ENCODE measurements at places on chromosomes 5 and 9.

- DNase-seq: no peak
These were observed 168.3 kb upstream of the RASA1 start for GRCh38 chr5:87099291-87099839.

GRCh38 chr5:136047858-136048257, 19.1 kb downstream of the TGFBI start:
- no peak for DNase-seq

DNA sequence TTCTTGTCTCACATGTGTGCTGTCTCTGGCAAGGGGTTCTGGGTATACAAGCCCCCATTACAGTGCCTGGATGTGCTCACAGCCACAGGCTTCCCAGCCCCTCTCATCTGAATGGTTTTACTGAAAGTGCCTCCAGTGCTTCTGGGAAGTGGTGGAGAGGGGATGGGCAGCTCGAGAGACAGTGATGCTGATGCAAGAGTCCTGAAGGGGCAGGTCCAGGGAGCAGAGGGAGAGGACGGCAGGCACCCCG, 93.5 kb downstream of the PHF2 start:
- no peak for DNase-seq

DNA sequence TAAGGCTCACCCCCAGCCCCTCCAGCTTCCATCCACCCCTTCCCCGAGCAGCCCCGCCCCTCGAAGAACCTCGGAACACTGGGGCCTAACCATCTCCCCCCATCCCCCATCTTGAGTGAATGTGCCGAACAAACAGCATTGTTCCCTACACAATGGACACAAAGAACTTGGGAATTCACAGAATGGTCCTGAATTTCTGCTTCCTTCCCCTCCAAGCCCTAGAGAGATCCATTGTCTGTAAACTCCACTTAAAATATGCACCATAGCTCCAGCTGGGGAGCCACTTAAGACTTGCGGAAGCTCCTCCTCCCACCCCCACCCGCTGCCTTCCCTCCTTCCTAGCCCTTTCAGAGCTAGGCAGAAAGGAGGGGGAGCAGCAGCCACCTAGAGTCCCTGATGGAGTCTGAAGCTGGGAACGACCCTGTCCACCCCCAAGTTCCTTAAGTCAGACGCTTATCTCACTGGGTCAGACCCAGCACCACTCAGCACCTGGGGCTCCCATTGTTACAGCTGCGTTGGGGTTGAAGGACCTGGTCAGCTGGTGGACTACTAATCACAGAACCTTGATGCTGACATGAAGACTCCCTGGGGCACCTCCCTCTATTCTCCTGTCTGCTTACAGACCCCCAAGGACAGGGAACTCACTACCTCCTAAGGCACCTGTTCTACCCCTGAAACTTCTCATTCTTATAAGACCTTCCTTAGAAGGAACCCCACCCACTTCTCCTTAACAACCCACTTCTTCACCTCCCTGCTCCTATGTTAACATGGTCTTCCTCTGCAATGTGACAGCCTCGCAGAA, 61.4 kb downstream of the PCDH1 start:
- DNase-seq: no peak

- no peak for DNase-seq
These were observed 1.7 kb downstream of the PPARGC1B start for GRCh38 chr5:149731617-149732323.

- no peak for DNase-seq
These were observed 7.3 kb downstream of the PRR7 start for GRCh38 chr5:177453852-177454396.

- DNase-seq: no peak
These were observed 113.8 kb upstream of the SPATA31D4 start for GRCh38 chr9:81814401-81814793.

- DNase-seq: no peak
These were observed 15.1 kb downstream of the ERMP1 start for GRCh38 chr9:5817862-5818261.

DNA sequence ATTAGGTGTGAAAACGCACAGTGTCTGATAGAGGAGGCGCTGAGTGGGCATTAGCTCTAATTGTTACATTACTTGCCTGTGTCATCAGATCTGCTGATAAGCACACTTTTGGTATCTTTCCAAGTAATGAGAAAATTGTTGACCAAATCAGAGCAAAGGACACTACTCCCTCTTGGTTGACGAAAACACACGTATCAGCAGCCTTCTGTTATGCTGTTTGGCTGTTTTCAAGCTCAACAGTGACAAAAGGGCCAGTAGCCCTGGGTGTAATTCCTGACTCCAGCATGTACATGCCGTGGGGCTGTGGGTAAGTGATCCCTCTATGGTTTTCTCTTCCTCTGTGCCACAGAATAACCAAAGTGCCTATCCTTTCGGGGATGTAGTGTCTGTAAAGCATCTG, 151.4 kb downstream of the AUH start:
- no peak for DNase-seq

- no peak for DNase-seq
These were observed 9.7 kb upstream of the SMIM32 start for GRCh38 chr5:136202469-136203205.

- DNase-seq: no peak
These were observed 105.6 kb upstream of the ANKH start for GRCh38 chr5:14977058-14977685.

DNA sequence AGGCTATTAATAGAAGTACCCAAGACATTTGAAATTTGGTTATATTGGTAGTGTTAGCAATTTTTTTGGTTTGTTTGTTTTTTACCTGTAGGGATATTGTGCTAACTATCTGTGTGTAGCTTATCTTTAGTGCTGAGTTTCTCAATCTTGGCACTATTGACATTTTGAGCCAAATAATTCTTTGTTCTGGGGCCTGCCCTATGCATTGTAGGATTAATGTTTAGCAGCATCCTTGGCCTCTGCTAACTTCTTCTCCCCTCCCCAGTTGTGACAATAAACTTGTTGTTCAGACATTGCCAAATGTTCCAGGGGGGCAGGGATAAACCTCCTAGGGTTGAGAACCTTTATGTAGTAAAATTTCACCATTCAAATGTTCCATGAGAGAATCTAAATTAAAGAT, 4.0 kb downstream of the FBXO4 start:
- no peak for DNase-seq

DNA sequence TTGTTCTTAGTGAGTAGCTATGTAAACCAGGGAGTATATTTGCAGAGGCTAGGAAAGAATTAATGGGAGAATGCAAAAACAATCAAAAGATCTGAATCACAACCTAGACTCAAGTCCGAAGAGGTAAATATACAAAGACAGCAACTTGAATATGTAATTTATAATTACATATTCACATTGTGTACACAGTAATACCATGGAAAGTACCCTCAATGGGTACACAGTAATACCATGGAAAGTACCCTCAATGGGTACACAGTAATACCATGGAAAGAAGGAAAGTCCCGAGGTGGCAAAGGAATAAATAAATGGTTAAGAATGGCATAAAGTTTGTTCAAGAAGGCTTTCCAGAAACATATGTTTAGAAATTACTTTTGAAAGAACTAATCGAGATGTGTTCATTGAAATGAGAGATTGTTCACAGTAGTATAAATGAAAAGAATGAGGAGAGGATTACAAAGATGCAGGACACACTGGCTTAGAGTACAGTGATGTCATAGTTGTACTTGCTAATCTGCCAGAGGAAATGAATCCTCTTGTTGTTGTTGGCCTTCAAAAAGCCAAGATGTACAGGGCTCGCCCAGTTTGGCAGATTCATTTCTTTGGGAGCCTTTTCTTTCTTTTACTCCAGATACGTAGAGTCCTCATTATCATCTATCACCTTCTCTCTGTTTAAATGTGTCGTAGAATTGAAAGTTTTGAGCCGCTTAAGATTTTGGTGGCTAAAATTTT, 116.0 kb downstream of the UNC13B start:
- DNase-seq: no peak

DNA sequence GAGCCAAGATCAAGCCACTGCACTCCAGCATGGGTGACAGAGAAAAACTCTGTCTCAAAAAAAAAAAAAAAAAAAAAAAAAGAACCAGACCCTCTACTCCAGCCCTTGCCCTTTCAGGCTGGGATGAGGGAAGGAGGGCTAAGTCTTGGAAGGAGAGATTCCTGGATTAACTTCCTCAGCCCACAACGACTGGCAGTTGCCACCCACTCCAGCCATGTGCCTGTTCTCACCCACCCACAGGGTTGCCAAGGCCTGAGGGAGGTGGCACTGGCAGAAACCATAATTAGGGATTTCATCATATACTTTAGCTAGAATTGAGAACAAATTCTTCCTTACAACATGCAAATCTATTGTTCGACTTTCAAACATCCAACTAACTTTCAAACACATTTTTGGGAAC, 87.8 kb upstream of the SLC30A5 start:
- no peak for DNase-seq

GRCh38 chr9:4861736-4862451, 69.2 kb downstream of the RCL1 start:
- DNase-seq: no peak

DNA sequence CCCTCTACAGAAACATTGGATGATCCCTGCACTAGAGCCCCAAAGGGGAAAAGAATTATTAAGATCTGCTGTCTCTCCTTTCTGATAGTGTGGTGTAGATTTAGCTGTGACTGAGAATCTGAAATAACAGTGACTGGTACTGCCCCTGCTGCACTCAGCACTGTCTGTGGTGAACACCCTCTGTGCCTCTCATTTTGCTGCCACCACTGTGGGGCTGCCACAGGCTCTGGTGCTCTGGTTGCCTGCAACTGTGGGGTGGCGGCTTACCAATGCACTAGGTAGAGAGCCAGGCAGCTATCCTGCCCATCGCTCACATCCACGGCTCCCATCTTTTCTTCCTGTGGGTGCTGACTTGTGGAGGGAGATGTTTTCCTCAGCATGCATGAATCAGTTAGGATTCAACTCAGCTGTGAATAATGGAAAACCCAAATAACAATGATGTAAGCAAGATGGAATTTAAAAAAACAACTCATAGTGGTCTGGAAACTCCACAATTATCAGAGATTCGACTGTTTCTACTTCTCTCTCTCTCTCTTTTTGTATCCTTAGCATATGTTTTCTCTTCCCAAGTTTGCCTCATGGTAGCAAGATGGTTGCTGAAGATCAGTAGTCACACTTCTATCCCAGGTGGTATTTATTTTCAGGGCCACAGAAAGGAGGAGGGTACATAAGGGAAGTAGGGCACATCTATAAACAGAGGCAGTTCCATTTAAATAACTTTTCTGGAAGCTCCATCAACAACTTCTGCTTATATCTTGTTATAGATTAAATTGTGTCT, 99.8 kb upstream of the DAP start:
- no peak for DNase-seq

- DNase-seq: no peak
These were observed 60.4 kb downstream of the DEPDC1B start for GRCh38 chr5:60639544-60639943.

DNA sequence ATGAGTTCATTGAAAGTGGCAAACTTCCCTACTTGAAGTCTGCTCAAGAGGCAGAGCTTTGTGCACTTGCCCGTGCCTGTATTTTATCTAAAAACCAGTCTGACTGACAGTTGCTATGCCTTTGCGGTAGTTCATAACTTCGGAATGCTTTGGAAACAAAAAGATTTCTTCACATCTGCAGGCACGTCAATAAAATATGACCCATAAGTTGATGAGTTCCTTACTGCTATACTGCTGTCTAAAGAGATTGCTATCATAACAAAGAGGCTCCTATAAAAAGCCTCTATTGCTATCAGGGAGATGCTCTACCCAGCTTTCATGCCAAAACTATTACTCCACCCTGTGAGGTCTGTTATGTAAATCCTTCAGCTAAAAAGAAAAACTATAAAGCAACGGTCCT, 25.4 kb upstream of the RNF20 start:
- no peak for DNase-seq

- no peak for DNase-seq
These were observed 8.3 kb upstream of the SEPTIN8 start for GRCh38 chr5:132785365-132785764.

DNA sequence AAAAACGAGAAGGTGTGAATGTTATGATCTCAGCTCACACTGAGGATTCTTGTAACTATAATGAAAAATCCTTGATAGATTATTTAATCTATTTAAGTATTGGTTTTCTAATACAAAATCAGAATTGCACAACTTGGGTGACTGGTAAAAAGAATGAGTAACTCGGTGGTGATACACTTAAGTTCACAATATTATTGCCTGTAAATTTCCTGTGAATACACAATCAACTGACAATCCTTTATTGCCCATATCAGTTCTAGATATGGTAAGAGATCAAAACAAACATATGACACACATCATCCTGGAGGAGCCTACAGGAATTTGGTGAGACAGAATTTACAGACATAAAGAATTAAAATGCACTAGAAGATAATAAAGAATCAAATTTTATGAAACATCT, 14.1 kb upstream of the LURAP1L start:
- DNase-seq: no peak

- no peak for DNase-seq
These were observed 86.0 kb downstream of the FBXL7 start for GRCh38 chr5:15585841-15586591.

- no peak for DNase-seq
These were observed 43.9 kb downstream of the FYB1 start for GRCh38 chr5:39175273-39175955.

DNA sequence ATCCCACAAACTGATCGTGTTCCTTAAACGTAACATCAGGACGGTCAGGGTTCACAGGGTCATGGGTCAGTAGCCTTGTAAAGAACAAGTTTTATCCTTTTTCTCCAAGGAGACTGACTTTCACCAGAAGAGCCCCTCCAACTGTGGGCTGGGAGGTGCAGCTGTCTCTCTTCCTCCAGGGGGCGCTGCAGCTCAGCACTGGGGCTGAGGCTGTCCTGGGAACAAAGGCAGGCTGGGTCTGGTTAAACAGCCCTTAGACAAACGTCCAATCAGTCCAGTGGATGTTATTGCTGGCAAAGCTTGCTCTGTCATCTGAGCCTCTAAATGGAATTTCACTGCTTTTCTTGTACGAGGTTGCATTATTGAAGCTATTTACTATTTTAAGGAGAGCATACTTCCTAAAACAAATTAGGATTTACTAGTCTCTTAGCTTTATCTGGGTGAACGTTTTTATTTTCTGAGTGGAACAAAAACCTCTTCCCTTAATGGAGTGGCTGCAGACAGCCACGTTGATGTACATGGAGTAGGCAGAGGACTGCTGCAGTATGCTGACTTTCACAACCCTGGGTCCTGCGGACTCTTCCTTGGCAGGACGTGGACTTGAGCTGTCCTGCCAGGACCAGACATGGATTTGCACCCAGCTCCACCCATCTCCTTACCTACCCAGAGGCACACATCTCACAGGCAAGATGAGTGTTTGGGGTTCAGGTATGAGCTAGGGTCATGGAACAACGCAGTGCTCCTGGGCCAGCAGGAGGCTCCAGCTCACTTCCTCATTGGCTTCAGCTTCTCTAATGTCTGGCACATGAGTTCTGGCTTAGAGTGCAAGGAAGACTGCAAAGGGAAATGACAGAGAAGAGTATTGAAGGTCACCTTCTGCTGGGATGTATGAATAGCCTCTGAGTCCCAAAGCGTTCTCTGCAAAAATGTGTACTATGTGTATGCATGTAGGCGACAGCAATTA, 7.8 kb downstream of the EXOSC2 start:
- DNase-seq: peak; percentile 17

GRCh38 chr9:88872192-88872946, 118.9 kb upstream of the S1PR3 start:
- DNase-seq: no peak

- no peak for DNase-seq
These were observed 73.1 kb downstream of the NDUFAF2 start for GRCh38 chr5:61018062-61018461.
